8988T (cell line): ENCODE measurements at places on chromosomes 2 and 18.

- no peak for DNase-seq
Measured at GRCh38 chr2:145273840-145274239, 753.9 kb upstream of the ZEB2 start.

DNA sequence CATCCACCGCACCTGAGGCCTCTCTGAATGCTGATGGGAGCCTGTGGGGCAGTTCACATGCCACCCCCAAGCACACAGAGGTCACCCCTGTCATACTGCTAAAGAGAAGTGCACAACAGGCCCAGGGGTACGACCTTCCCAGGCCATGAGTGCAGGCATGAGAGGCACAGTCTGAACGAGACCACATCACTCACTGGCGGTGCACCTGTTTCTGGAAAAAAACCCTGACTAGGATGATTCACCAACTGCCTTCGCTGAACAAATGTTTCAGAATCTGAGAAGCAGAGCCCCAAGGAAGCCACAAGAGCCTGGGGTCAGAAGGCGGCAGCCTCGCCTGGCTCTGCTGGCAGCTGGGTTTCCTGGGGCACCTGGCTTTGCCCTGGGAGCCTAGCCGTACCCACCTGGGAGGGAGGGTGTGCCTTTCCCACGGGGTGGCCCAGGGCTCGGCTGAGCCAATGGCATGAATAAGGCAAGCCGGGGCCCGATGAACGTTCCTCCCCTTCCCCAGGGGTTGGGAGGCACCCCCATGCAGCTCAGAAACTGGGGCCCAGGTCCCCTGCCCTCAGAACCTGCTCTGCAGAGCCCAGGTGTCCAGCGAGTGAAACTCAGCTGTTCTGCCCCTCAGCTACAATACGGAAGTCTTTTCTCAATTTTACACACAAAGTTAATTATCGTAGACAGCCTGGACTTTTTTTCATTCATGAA lies 73.8 kb downstream of the HDAC4 start:
- DNase-seq, result no peak

DNA sequence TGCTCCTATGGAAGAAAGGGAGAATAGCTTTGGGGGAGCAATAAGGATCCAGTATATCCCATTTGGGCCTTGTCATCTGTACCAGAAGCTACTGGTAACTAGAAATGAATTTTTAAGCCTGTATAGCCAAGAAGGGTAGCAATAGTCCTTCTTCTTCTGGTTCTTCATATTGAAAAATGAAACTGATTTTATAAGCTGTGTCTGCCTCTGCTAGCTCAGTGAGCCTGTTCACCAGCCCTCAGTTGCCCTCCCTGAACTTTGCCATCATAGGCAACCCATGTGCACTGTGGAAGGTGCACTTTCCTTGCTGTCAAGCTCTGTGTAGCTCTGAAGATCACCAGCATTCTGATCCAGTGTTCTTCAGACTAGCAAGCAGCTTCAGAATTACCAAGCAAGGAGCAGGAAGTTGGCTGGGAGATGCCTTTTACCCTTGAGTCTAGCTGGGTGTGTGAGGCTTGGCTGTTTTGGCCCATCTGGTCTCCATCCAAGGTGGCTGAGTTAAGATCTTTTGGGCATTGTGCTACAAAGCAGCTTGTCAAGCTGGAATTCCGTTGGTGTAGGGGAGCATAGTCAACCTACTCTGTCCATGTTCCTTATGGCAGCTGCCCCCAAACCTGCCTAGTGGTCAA lies 55.8 kb upstream of the MGAT5 start:
- no peak for DNase-seq

GRCh38 chr2:129006135-129006886 lies 687.6 kb upstream of the HS6ST1 start:
- DNase-seq, result no peak

- DNase-seq, result no peak
Measured at GRCh38 chr2:237726401-237726830, 72.2 kb upstream of the RBM44 start.

DNA sequence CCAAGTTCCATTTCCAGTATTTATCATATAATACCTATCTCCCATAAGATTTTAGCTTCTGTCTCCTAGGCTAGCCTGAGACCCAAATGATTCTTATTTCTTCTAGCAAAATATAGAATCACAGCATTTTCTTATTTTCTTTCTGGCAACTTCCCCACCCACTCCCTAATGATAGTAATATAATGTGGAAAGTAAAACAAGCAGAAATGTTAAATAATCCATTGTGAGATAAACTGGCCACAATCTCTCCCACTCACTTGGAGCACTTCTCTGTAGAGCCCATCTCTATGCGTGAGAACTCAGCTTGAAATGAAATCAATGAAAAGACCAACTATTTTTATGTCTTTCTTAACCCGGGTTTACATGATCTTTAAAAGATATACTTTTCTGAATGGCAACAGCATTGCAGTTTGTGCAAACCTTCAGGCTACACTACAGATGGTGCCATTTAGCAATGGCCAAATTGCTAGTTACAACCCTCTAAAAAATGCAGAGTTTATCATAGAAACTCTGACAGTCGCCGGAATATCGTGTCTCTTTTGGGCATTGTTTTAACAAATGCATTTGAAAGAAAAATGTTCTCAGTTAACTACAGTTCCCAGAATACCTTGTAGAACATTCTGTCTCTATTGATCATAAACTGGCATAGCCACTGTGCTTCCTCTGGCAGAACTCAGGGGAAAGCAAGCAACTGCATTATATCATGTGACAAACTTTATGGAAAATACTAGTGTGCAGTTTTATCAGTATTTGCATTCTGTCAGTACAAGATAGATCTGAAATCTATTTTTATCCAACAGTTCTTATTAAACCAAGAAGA lies 1407.4 kb upstream of the ZEB2 start:
- no peak for DNase-seq

DNA sequence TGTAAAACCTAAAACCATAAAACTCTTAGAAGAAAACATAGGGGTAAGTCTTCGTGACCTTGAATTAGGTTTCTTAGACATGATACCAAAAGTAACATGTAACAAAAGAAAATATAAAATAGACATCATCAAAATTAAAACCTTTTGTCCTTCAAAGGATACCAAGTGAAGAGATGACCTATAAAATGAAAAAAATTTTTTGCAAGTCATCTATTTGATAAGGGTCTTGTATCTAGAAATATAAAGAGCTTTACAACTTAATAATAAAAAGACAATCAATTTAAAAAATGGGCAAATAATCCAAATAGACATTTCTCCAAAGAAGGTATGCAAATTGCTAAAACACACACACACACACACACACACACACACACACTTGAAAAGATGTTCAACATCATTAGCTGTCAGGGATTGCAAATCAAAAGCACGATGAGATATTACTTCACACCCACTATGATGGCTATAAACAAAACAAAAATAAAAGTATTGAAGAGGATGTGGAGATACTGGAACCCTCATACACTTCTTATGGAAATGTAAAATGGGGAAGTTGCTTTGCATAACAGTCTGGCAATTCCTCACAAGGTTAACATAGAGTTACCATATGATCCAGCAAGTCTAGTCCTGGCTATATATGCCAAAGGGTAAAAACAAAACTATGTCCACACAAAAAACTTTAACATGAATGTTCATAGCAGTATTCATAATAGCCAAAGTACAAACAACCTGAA lies 23.3 kb downstream of the SPDYA start:
- no peak for DNase-seq

GRCh38 chr2:16661936-16662839 lies 3.4 kb downstream of the CYRIA start:
- DNase-seq, result no peak

DNA sequence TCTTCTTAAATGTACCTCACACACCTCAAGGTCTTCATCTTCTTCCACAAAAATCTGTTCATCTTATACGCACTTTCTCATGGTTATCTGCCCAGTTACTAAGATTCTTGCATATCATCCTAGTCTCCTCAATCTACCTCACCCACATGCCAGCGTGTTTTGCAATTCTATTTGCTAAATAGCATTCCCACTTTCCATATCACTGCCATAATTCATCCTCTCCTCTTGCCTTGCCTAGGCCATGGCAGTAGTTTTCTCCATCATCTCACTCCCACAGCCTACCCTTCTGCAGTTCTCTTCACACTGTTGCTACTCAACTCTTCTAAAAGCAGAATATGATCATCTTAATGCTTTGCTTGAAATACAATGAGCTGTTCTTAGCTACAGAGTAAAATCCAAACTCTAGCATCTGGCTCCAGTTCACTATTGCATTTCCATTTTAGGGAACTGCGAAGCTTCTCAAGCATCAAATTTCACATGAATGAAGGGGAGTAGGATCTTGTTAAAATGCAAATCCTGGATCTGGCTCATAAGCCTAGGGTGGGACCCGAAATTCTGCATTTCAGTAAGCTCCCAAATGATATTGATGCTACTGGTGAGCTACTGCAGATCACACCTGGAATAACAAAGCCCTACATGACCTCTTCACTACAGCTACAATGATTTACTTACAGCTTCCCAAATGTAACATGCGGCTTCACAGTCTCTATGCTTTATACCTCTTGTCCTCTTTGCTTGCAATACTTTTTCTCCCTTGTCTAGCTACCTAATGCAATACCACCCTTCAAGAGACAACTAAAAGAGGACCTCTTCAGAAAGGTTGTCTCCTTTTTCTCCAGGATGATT lies 293.9 kb downstream of the SATB2 start:
- no peak for DNase-seq

DNA sequence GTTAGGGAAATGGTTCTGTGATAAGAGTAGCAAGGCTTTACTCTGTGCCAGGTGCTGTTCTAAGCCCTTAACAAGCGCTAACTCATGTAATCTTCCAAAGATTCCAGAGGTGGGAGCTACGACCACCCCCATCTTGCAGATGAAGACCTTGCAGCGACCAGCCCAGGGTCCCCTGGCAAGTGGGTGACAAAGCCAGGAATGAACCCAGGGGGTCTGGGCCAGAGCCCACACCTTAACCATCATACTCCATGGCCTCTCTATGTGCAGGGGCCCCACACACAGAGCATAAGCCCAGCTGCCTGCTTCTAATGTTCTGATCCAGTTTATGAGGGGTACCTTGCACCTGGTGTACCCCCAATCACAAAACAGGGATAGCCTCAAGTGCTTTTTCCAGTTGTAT lies 105.3 kb downstream of the ZBTB7C start:
- no peak for DNase-seq

DNA sequence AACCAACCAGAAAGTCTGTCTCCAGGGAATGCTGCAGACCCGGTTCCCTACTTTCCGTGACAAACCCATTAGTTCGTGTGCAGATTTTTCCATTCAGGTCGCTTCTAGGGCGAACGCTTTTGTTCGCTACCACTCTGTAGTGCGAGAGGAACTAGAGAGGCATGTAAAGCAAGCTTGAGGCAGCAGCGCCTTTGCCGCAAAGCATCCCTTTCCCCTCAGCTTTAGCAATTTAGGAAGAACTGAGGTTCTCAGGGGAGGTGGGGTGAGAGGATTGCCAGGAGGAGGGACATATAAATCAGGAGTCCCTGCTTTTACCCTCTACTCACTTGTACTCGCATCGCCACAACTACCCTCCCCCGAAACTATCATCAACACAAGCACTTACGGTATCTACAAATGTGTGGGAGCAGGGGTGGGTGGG lies 748 bp upstream of the ZNF804A start:
- no peak for DNase-seq

- no peak for DNase-seq
Measured at GRCh38 chr2:239690651-239691631, 290.1 kb upstream of the HDAC4 start.
